ENCODE measurements at places on chromosomes 7 and 10.

GRCh38 chr10:93963434-93963833 is 30.3 kb upstream of the PLCE1 start:
- DNase-seq: no peak

- DNase-seq: no peak
Observed at GRCh38 chr10:26156019-26156418, 60.6 kb upstream of the GAD2 start.

GRCh38 chr7:98559958-98560357 is 57.1 kb upstream of the NPTX2 start:
- DNase-seq: no peak

GRCh38 chr7:36045830-36046341 is 107.2 kb upstream of the EEPD1 start:
- DNase-seq: no peak

DNA sequence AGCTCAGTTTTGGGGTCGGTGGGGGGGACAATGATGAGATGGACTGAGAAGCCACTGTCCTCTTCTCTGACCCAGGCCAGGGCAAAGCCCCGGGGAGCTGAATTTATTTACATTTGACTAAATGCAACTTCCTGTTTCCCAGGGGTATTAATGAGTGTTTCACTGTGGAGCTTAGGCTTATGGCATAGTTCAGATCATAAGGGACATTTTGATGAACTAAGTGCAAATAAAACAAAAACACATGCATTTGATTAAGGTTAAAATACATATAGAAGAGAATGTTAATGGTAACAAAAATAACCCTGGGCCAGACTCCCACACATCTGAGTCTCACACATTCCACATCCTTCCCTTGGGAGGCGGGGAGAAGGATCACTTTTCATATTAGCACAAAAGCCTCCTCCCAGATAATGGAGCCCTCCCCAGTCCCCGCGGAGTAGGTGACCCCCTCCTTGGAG is 320.6 kb downstream of the FRMD4A start:
- no peak for DNase-seq

- peak; percentile 87 for DNase-seq
Observed at GRCh38 chr7:24769851-24770250, 12.6 kb upstream of the GSDME start.

DNA sequence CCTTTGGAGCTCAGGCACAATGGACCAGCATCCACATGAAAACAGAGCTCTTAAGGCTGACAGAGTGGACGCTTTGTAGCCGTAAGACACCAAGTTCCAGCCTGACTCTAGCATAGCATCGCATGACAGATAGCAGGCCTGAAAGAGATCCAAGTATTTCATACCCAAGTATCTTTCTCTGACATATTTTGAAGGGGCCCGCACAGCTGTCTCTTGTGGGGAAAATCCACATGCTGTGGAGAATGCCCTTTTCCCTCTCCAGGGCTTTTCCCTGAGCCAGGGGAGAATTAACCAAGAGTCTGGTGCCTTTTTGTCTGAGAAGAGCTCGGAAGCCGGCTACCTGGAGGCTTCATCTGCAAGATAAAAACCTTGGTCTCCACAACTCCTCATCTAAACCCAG is 51.0 kb downstream of the CFAP46 start:
- DNase-seq: no peak

DNA sequence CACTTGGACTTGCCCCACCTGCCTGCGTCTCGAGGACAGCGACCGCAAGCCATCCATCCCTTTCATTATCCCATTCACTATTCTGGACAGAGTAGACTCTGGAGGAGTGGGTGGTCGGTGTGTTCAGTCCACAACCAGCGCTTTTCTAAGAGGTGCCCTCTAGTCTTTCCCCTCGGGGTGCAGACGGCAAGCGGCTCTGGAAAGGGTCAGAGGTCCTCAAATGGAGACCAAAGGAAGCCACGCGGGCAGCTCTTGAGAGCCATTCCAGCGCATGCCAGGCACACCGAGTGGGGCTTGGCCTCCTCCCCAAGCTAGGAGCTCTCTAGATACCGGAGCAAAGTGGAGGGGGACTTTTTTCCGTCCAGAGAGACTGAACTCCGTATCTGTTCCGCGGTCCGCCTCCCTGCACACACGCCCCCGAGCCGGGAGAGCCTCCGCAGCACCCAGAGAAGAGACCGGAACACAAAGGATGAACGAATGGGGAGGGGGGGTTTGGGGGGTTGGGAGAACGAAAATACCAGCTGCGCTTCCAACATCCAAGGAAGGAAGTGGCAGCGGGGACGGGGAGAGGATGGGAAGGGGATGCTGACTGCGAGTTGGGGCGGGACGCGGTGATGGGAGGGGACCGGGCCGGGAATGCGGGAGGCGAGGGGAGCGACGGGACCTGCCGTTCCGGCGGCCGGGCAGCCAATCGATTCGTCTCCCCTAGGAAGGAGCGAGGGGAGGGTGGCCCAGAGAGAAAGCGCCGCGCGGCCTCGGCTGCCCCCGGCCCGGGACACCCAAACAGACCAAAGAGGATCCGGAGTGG is 515 bp downstream of the GSDME start:
- no peak for DNase-seq

- DNase-seq: no peak
Observed at GRCh38 chr7:388023-388960, 98.3 kb downstream of the FOXL3 start.

Data from NCI-H446 treated with DMSO at 0.1 percent for 48 hours (cell line).